ENCODE measurements at places on chromosomes 12 and 14. TPM values are rescaled to one million over a fixed set of nuclear protein-coding genes. Genes with fewer than 3 reads are reported as not detected.

Gene RASAL1
- not detected for total RNA-seq

Gene KRT79
- not detected for total RNA-seq

Gene JAG2
- total RNA-seq, result 49.9 TPM

Gene SCN8A
- 30.7 TPM for total RNA-seq

Gene ARHGEF40
- total RNA-seq, result 6.2 TPM

Measured in pulmonary artery endothelial cell (primary cell).